Stromal cell of bone marrow (primary cell): ENCODE measurements at places on chromosomes 2 and 18.
A peak's percentile ranks its signal among the peaks of the same experiment; 100 is the strongest.

DNA sequence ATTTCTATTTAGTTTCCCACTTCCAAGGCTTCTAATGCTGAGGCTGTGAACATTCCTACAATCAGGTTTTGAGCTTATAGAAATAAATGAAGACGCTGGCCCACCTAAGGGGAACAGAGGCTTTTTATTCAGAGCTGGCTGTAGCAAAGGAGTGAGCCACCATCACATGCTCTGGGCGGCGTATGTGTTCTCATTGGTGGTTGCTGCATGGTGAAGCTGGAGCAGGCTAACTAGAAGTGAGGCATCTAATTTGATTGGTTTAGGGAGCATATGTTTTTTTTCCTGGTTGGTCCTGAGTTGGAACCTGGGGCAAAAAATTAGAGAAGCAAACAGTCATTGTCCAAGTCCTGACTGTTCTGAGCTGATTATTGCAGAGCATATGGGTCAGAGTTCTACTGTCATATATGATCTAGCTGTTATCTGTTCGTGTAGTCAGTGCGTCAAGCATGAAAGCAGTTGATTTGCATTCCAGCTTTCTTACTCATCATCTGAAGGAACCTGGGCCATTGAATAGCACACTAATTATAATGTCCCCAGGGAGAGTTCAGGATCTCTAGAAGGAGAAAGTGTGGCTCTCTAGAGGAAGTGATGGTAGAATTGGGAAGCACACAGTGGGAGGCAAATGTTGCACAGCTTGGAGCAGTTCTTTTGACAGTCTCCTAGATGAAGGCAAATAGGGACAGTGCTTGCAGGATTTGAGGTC is 279.6 kb downstream of the PARD3B start:
- no peak for DNase-seq

DNA sequence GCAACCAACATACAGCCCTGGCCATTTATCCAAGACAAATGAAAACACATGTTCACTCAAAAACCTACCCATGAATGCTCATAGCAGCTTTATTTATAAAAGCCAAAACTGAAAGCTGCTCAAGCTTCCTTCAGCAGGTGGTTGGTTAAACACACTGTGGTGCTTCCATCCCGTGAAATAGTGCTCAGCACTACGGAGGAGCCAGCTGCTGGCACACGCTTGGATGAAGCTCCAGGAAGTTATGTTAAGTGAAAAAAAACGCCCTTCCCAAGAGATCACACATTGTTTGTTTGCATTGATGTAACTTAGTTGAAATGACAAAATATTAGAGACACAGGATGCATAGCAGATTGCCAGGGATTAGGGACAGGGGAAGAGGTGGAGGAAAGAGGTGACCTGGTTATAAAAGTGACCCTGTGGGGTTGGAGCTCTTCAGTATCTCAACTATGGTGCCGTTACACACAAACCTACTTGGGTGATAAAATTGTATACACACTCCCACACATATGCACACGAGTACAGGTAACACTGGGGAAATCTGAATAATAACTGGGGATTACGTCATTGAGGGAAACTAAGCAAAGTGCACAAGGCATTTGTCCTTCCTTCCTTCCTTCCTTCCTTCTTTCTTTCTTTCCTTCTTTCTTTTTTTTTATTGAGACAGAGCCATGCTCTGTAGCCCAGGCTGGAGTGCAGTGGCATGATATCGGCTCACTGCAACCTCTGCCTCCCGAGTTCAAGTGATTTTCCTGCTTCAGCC is 6.2 kb upstream of the ALPG start:
- no peak for DNase-seq

DNA sequence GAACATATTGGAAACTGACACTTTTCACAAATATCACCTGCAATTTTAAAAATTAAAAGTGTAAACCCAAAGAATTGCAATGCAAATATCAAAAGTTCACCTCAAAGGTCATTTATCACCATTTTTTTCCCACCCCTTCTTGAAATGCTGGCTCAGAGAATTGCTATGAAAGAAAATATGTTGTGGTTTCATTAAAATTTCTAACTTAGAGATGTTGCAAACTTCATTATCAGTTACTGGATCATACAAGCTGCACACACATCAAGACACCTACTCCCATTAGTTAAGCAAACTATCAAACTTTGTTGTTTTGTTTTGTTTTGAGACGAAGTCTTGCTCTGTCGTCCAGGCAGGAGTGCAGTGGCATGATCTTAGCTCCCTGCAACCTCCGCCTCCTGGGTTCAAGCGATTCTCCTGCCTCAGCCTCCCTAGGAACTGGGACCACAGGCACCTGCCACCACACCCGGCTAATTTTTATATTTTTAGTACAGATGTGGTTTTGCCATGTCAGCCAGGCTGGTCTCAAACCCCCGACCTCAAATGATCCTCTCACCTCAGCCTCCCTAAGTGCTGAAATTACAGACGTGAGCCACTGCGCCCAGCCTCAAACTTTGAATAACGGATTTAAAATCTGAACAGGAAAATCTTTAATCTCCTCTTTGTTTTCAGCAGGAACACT is 37.0 kb downstream of the STK39 start:
- no peak for DNase-seq

DNA sequence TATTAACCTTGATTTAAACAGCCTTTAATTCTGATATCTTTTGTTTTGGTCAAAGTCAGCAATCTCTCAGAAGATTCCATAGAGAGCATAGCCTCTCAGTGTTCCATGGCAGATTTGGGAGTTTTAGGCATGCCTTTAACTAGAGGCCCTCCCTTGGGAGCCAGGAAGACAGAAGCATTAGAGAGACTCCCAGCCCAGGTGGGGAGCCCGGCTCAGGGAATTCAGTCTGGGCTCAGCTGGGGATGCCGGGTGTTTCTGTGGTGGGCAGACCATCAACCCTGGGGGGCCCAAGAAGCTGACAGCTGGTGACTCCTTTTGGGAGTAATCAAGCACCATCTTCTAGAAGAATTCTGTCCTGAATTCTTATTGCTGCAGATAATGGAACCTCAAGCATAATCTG is 99.7 kb upstream of the CELF4 start:
- DNase-seq: no peak

DNA sequence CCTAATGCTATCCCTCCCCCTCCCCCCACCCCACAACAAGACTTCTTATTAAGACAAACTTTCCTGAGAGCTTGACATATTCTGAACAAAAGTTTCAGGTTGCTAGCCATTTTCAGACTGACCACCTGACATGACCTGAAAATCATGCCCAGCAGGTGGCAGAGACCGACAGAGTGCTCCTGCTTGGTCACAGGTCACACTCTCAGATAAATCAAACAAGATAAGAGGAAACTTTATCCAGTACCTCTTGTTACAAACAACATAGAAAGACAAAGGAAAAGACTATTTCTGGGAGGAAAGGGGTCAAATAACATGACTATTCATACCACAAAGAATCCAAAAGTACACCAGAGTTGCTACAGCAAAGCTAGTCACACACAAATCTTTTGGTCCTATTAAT is 107.4 kb downstream of the TMEM200C start:
- DNase-seq: no peak

GRCh38 chr18:3916082-3916481 is 466.1 kb downstream of the TGIF1 start:
- no peak for DNase-seq

GRCh38 chr2:84964406-84965191 is 6.4 kb upstream of the KCMF1 start:
- no peak for DNase-seq

DNA sequence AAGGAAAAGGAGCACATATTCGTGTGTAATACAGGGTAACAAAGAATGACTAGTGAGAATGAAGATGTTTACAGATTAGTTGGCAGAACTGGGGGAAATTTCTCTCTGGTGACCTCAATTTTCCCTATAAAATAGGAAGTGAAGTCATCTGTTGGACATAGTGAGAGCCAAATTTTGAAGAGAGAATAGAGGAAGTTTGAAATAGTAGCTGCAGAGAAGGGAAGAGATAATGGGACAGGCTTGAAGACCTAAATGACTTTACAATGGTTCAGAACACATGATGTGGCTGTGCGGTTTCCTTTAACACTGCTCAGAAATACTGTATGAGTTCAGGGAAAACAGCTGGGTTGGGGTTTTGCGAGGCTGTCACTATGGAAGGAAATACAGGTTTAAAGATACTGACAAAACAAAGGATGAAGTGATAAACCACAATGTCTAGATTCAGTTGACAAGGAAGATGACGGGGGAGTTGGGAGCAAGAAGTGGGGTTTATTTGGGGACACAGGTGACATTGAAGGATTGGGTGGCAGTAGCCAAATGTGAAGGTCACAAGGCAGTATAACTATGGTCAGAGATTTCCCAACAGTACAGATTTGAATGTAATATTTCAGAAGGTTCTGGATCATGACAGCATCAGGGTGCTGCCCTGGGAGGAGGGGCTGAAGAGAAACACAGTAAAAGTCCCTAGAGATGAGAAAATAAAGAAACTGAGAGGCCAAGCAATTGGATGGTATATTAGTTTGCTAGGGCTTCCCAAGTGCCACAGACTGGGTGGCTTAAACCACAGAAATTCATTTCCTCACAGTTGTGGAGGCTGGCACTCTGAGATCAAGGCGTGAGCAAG is 82.6 kb upstream of the TANK start:
- DNase-seq: peak; percentile 44
